ENCODE measurements at places on chromosomes 16 and 17. TPM values are rescaled to one million over a fixed set of nuclear protein-coding genes. Genes with fewer than 3 reads are reported as not detected.

DNA sequence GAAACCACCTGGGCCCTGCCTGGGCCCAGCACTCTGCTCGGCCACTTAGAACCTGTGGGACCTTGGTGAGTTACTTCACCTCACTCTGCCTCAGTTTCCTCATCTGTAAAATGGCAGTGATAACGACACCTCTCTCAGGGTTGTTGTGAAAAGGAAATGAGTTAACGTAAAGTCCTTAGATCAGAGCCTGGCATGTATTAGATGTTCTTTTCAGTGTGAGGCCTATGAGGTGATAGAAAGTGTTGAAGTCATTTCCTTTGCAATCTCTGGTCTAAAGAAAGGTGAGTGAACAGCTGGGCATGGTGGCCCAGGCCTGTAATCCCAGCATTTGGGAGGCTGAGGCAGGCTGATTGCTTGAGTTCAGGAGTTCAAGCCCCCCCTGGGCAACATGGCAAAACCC lies 51.7 kb upstream of the LGALS9 start:
- peaks cover 64% of the 10 kb centered on the region for H3K4me1 ChIP-seq
- no peak for DNase-seq
- peaks cover 7% of the 10 kb centered on the region for H3K36me3 ChIP-seq
- H3K27me3 ChIP-seq: no peaks in the 10 kb centered on the region
- H3K4me3 ChIP-seq: no peak overlapping the region

DNA sequence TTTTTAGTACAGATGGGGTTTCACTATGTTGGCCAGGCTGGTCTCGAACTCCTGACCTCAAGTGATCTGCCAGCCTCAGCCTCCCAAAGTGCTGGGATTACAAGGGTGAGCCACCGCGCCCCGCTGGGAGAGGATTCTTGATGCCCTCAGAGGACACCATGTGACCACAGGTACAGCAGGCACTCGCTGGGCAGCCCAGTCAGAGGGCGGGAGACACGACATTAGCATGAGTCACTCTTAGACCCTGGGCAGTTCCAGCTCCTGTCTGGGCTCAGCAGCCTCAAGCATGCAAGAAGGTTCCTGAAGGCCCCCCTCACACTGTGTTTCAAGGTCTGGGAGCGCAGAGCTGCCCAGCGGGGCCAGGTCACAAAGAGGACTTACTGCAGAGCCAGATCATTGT lies 11.9 kb downstream of the STAC2 start:
- H3K4me3 ChIP-seq: no peak overlapping the region
- H3K4me1 ChIP-seq: peaks cover 10% of the 10 kb centered on the region
- H3K36me3 ChIP-seq: no peaks in the 10 kb centered on the region
- peaks cover 40% of the 10 kb centered on the region for H3K27me3 ChIP-seq

- H3K4me3 ChIP-seq: peak overlapping the region; percentile 61
- peaks cover 9% of the 10 kb centered on the region for H3K36me3 ChIP-seq
- H3K27ac ChIP-seq: peak overlapping the region; percentile 11
Measured at GRCh38 chr17:42537826-42538451, 1.9 kb downstream of the NAGLU start.

DNA sequence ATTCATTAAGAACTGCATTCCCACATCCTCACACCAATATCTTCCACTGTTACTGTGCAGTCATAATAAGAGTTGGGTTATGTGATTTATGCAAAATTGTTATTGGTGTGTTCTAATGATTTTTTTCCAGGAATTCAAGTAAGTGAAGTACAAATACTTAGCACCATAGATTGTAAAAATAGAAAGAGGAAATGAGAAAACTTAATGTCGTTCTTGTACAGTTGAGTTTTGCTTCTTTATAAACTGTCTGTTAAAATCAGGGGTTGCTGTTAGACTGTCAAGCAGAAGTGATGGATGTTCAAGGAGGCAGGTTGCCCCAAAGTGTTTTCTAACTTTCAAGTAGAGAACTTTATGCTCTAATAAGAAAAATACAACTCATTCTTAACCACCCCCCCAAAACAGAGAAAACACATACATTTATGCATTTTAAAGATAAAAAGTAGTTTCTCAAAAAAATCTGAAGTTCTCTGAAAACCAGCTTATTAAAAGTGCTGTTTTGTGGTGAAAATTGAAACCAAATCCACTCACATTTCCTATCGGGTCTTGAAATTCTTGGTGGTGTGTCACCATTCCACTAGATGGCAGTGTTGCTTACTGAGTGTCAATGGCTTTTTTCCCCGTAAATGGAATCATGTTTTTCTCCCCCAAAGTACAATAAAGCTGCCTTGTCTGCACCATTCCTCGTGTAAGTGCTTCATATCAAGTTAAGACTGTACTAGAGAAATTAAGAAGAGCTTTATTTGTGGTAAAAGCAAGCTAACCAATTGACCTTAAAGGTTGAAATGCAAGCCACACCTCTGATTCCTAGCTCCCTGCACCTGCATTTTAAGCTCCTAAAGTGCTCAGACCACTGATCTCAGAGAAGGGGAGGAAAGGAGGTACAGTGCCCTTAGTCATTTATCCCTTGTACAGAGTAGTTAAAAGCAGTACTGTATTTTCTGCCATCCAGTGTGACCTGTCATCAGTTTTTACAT lies 4.7 kb upstream of the IGSF6 start:
- no peaks in the 10 kb centered on the region for H3K27me3 ChIP-seq
- H3K36me3 ChIP-seq: peaks cover 16% of the 10 kb centered on the region
- DNase-seq: peak; percentile 34
- H3K27ac ChIP-seq: no peak overlapping the region
- H3K4me1 ChIP-seq: peaks cover 45% of the 10 kb centered on the region

GRCh38 chr17:12282056-12282455 lies 261.4 kb downstream of the MAP2K4 start:
- no peaks in the 10 kb centered on the region for H3K4me1 ChIP-seq
- H3K4me3 ChIP-seq: no peak overlapping the region
- no peak for DNase-seq
- no peaks in the 10 kb centered on the region for H3K36me3 ChIP-seq
- no peak overlapping the region for H3K27ac ChIP-seq
- no peaks in the 10 kb centered on the region for H3K27me3 ChIP-seq

DNA sequence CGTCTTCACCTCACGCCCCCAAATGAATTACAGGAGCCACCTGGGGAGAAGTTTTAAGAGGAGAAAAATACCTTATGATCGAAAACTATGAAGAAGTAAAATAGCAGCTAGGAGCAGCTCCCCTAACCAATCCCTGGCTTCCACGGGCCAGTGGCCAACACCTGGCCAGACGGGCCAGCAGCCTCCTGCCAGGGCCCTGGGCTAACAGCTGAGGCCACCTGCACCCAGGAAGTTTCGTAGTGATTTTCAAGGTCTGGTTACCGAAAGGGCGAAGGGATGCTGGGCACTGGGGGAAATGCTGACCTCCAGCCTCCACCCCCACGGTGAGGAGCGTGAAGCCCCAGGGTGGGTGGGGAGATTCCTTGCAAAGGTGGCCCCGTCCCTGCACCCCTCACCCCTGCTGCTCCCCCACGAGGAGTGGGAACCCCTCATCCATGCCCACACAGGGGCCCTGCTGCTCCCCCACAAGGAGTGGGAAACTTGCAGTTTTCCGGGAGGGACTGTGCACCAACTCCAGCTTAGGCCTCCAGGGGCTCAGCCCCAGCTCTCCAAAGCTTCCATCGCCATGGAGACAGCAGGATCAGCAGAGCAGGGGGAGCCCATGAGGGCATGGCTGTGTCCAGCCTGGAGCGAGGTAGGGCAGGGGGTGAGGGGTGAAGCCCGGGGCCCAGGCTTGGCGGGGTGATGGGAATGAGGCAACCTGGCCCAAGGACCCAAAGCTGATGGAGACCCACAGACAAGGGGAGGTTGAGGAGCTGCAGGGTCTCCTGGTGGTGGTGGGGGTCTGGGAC lies 31.9 kb upstream of the ACSF3 start:
- H3K36me3 ChIP-seq: no peaks in the 10 kb centered on the region
- no peaks in the 10 kb centered on the region for H3K4me1 ChIP-seq
- DNase-seq: no peak
- no peak overlapping the region for H3K4me3 ChIP-seq
- H3K27ac ChIP-seq: no peak overlapping the region

The C16orf46 gene
- not detected for total RNA-seq

All from activated CD4-positive, alpha-beta memory T cell treated with anti-CD3 and anti-CD28 coated beads, Interleukin-2, amount 10 ng/mL, durations not matched to agents 7 days and 5 days (primary cell).